ENCODE measurements at places on chromosomes 7 and 10.

- DNase-seq = peak; percentile 83
Measured at GRCh38 chr10:30059209-30060107, at the start of gene JCAD. Gene JCAD, minus strand, starts transcription at chr10:30059586. Its CDS starts 11,774 bp downstream, at chr10:30047812.

- DNase-seq = no peak
Measured at GRCh38 chr7:99372275-99373090, 2.0 kb upstream of the ARPC1B start.

DNA sequence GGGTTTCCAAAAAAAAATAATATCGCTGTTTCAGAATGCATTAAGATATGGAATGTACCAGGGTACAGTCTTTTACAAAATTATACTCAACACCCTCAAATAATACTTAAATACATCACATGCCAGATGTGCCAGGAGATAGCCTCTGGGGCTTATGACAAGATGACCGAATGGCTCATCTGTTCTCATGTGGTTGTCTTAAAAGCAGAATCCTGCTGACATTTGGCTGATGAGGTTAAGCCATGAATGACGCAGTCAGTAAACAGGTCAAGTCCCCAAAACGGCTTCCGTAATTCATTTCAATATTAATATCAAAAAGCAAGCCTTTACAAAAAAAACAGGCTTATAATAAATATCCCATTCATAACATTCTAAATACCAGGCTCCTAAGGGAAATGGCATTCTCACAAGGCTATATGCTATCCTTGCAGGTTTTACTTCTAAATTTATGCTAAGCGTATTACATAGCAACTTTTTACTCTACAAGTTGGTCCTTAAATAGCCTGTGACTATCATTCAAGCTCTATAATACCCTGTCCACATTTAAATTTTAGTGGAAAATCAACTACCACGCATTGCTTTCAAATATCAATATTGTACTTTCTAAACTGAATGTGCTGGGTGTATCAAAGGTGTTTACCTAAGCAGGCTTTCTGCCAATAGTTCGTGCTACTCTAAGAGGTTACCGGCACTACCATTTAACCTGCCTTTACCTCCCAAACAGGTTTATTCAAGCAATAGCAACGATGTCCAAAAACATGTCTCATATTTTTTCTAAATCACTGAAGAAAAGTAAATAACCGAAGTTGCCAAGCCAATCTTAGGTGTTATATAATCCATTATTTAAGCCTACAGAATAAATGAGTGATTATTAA lies 15.6 kb downstream of the SMURF1 start:
- no peak for DNase-seq

GRCh38 chr7:55520426-55521140 lies 51.7 kb downstream of the VOPP1 start:
- no peak for DNase-seq

- no peak for DNase-seq
Measured at GRCh38 chr10:499991-500390, 189.5 kb downstream of the DIP2C start.

GRCh38 chr10:110430340-110431273 lies 67.1 kb upstream of the DUSP5 start:
- DNase-seq = no peak

GRCh38 chr10:18261768-18262231 lies 121.6 kb downstream of the CACNB2 start:
- no peak for DNase-seq

GRCh38 chr7:15326044-15326644 lies 235.7 kb downstream of the AGMO start:
- DNase-seq = no peak

- DNase-seq = no peak
Measured at GRCh38 chr7:101854084-101854865, 36.8 kb downstream of the CUX1 start.

DNA sequence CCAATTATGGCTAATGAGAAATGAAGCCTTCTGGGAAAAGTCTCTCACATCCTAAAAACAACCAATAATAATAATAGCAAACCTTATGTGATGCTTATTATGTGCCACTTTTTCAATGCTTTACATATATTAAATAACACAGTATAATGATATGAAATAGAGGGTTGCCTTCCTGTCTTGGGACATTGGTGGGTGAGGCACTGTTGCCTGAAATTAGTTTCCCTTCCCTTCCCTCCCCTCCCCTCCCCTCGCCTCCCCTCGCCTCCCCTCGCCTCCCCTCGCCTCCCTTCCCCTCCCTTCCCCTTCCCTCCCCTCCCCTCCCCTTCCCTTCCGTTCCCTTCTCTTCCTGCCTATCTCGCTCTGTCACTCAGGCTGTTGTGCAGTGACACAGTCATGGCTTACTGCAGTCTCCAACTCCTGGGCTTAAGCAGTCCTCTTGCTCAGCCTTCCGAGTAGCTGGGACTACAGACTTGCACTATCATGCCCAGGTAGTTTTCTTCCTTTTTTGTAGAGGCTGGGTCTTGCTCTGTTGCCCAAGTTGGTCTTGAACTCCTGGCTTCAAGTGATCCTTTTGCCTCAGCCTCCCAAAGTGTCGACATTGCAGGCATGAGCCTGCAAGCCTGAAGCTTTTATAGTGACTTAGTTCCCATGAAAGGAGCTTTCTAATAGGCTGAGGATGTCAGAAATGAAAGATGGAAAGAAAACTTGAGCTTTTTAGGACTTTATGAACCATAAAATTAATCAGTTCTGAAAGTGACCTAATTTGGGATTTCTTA lies 47.9 kb downstream of the PHTF2 start:
- no peak for DNase-seq

DNA sequence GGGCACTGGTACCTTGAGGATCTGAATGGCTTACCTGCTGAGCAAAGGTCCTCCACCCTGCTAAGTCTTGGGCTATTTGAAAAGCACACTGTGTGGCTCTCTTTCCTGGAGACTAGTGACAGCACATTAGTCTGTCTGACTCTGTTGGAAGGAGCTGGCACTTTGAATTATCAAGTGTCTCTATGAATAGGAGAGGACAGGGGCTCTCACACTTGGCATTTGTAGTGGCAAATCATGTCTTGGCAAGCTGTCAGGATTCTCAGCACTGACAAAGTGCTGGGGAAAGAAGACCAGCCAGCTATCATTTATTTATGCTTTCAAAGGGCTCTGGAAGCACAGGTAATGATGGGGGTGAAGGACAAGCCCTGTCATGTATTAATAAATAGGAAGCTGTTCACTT lies 62.8 kb downstream of the MTPN start:
- DNase-seq = no peak

GRCh38 chr7:116702046-116702785 lies 30.2 kb downstream of the MET start:
- DNase-seq = no peak

- peak; percentile 83 for DNase-seq
Measured at GRCh38 chr7:51162724-51163329, 153.8 kb downstream of the COBL start.

DNA sequence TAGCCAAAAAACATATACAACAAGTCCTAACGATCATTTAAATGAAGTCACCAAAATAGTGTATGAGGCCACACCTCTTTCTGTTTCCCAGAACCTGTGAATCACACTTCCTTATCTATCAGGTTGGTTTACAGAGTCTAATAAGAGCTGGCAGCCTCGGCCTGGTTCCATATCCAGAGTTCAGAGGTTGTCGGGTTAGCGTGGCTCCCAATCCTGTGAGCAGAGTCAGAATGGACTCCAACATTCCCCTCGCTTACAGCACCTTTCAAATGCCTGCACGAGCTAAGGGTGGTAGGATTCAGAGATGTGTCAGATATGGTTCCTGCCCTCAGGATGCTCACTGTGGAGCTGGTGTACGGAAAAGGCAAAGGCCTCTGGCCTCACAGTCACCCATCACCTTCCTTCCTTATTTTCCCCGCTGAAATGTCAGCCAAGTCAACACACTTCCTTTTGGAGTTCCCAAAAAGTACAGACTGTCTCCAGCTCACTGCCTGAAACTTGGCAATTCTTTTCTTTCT lies 6.0 kb downstream of the IL15RA start:
- DNase-seq = peak; percentile 54

- DNase-seq = no peak
Measured at GRCh38 chr10:80908611-80909010, 370.9 kb downstream of the SH2D4B start.
